ENCODE measurements at places on chromosomes 6 and 20.

GRCh38 chr6:145727817-145728388, 7.4 kb downstream of the EPM2A start:
- no peak for DNase-seq

GRCh38 chr6:122151066-122151465, 248.4 kb upstream of the HSF2 start:
- DNase-seq, result no peak

- no peak for DNase-seq
Observed at GRCh38 chr20:59159493-59160376, 3.9 kb upstream of the ZNF831 start.

GRCh38 chr6:166500246-166500645, 86.2 kb downstream of the RAMACL start:
- peak; percentile 34 for DNase-seq

DNA sequence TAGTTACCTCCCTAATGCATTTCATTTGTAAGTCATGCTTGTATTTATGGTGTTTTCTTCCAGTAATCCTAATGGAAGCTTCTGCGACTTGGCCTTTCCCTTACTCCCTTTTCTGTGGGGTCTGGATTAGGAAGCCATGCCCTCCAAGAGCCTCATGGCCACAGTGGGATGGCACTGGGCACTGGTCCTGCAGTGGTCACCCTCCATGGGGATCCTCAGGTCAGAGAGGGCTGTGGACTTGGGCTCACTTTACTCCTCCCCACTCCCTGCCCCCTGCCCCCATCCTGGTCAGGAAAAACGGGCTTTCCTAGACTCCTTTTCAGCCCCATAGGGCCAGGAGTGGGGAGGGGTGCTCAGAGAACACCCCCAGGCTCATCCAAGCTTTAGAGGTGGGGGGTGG, 49.9 kb downstream of the EBF4 start:
- DNase-seq, result no peak

- no peak for DNase-seq
Observed at GRCh38 chr6:125612345-125612846, 137.0 kb upstream of the HEY2 start.

- no peak for DNase-seq
Observed at GRCh38 chr20:13458860-13459451, 179.8 kb downstream of the TASP1 start.

DNA sequence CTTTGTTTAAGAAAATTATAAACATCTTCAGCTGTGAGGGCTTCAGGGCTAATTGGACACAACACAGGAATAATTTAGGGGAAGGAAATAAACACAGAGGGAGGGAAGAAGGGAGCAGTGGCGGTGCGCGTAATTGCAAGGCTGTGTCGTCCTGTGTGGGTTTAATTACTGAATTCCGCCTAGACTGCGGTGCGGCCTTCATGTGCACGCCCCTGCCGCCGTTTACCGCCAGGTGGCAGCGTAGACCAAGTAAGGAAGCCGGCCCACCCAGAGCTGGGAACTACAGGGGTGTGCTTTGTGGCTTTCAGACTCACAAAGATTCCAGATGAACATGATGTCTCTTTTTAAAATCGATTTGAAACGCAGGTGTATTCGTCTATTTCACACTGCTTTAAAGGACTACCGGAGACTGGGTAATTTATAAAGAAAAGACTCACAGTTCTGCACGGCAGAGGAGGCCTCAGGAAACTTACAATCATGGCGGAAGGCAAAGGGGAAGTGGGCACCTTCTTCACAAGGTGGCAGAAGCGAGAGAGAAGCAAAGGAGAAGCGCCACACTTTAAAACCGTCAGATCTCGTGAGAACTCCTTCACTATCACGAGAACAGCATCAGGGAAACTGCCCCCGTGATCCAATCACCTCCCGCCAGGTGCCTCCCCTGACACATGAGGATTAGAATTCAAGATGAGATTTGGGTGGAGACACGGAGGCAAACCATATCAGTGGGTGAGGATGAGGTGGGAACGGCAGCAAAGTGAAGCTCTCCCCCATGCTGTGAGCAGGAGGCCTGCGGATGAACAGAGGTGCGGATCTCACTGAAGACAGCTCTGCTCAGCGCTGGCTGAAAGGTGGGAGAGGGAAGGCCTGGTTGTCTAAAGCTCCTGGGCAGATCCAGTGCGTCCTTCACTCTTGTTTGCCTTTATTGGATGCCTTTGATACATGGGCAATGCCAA, 222.0 kb upstream of the PDE10A start:
- peak; percentile 72 for DNase-seq

GRCh38 chr6:122652431-122652830, 42.2 kb downstream of the PKIB start:
- no peak for DNase-seq

- DNase-seq, result no peak
Observed at GRCh38 chr20:51286758-51287157, 255.8 kb downstream of the NFATC2 start.

DNA sequence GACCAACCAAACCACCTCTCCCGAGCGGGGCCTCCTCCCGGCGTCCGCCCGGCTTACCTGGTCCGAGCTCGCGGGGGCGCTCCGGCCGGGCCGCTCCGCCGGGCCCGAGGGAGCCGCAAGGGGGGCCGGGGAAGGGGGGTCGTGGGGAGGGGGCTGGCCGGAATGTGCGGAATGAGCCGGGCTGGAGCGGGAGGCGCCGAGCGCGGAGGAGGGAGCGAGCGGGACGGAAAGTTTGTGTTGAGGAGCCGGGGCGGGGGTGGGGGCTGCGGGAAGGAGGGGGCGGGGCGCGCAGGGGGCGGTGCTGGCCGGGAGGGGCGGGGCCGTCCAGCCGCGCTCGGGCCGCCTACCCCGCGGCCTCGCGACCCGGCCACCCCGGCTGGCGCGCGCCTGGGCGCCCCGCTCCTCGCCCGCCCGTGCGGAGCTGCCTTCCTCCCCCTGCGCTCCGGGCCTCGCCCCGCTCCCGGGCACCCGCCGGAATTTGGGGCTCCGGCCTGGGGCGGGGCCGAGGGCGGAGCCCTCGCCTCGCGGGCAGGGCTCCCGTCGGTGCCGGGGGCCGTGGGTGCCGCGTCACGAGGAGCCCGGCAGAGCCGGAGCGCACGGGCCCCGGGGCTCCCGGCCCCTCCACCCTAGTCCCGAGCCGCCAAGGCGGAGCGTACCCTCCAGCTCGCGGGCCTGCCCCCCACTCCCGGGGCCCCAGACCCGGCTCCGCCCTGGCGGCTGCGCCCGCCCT, at the start of gene TEAD3:
Gene TEAD3 (minus strand): TSS at position 239 of the 730 bp plus-strand sequence.
- DNase-seq, result no peak

- no peak for DNase-seq
Observed at GRCh38 chr6:88695937-88696336, 267.5 kb downstream of the RNGTT start.

DNA sequence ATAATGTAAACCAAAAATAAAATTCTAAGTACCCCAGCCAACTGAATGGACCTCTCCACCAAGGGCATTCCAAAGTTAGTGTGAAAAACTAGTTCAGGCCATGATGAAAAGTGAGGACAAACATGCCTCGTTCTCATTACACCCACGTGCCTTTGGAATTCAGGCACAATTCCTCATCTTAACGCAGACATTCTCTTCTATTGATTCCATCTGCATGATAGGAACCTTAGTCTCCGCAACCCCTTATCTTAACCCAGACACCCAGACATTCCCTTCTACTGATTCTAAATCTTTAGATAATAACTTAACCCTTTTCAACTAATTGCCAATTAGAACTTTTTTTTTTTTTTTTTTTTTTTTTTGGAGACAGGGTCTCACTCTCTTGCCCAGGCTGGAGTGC, 7.6 kb upstream of the SERPINB6 start:
- no peak for DNase-seq

DNA sequence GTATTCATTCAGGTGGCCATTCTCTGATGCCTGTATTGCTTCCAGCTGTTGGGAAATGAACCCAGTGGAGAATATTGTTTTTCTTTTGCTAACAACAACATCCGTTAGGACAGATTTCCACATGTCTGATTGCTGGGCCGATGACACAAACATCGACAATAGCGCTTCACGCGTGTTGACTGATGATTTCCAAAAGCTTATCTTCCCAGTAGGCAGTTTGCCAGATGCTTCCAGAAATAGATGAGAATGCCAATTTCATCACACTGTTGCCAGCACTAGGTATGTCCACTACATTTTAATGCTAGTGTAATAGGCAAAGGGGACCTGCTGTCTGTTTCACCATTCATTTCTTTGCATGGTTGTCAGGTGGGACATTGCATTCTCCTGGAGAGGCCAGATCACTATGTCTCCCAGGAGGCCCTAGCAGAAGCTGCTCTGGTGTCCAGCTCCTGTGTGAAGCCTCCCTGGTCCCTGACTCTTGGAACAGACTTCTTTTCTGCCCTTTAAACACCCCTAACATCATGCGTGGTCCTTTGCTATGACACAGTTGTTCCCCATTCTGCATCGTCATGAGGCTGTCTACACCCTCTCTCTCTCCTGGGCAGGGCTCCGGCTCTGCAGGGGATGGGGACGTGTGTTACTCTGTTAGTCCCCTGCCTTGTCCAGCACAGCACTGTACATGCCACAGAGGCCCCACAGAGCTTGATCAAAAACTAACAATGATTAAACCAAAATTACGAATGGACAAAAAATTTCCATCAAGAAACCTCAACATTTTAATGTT, 181.6 kb downstream of the CDH26 start:
- no peak for DNase-seq

DNA sequence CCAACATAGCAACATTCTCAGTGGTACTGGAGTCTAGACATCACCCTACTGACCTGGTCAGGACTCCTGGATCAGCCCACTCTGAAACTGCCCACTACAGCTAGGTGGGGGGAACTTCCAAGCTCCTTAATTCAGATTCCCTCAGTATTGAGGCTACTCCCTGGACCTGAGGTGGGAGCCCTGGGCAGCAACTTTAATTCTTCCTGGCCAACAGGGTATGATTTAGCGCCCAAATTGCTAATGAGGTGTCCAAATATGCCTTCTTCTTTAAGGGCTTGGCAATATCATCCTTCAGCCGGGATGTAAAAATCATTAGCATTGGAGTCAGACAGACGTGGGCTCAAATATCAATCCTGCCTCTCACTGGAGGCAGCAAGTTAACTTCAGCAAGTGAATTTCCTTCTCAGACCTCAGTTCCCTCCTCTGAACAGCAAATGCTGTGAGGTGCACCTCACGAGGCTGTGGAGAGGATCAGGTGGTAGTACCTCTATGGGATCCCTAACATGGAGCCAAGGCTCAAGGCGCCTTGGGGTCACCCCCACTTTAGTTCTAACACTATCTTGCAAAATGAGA, 27.6 kb downstream of the NEDD9 start:
- DNase-seq, result no peak

- no peak for DNase-seq
Observed at GRCh38 chr6:99563056-99563723, 5.3 kb downstream of the CCNC start.

DNA sequence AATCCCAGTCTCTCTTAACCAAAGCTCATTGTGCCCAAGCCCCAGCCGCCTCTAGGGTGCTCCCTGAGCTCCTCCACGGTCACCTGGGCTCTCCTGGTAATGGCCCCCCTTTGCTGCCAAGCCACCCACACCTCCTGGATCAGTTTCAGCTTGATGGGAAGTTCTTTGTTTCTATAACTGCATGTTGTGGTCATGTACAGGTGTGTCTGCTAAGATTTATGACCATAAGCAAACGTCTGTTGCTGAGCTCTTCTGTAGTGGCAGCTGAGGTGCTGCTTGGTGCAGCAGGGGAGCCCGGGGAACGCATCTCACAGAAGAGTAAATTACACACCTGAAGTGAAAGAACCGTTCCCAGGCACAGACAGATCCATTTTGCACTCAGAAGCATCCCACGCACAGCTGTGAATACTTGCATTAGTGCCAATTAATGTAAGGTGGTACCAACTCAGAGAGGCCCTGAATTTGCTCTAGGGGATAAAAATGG, 194.6 kb upstream of the ARID1B start:
- no peak for DNase-seq

DNA sequence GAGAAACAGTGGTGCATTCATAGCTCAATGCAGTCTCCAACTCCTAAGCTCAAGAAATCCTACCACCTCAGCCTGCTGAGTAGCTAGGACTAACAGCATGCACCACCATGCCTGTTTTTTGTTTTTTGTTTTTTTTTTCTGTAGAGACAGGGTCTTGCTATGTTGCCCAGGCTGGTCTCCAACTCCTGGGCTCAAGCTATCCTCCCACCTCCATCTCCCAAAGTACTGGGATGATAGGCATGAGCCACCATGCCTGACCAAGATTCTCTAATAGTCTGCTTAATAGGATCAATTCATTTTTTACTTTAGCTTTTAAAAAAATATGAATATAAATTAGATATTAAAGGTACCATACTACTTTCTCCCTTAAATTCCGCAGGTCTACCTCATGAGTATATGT, 152.3 kb upstream of the BEND3 start:
- DNase-seq, result no peak

DNA sequence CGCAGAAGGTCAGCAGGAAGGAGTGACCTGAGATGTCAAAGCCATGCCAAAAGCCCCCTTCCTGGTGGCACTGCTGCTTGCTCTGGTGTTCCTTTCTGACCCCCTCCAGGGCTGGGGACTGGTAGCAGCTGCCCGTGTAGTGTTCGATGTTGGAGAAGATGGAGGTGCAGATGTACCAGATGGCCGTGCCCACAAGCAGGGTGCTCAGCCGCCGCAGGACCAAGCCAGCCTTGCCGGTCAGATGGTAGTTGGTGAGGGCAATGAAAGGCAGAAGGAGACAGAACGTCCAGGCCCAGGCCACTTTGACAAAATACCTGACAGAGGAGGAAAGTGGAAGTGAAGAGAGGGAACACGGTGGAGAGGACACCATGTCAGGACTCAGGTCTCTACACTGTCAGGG, 4.1 kb downstream of the FITM2 start:
- no peak for DNase-seq

GRCh38 chr20:58652606-58653294, 1.7 kb downstream of the STX16 start:
- DNase-seq, result no peak

GRCh38 chr6:150788089-150788488, 77.4 kb upstream of the MTHFD1L start:
- no peak for DNase-seq

DNA sequence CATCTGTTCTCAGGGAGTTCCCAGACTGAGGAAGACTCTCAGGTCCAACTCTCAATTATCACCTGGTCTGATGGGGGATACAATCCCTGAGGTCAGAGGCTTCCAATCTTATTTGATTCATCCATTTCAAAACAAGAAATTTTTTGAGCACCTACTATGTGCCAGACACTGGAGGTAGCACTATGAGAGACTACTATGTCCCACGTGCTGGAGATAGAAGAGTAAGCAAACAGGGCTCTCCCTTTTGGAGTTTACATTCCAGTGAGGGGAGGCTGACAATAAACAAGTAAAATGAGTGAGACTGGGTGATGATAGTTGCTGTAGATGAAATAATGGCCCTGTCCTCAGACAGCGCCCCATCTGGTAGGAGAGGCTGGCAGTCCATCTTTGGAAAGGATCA, 16.5 kb downstream of the TMEM151B start:
- no peak for DNase-seq

DNA sequence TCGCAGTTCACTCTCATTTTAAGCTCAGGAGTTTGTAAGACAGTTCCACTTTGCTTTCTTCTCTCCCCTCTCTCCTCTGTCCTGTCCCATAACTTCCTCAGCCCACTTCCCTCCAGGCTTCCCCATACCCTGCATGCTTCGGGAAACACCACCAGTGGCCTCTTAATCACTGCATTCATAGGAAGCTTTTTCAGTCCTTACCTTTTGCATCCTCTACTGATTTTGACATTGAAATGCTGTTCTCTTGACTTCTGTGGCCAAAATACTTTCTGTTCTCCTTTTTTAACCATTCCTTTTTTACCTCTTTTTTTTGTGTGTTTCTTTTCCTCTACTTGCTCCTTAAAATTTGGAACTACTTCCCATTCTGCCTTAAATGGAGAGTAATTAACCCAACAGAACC, 69.7 kb downstream of the HIVEP1 start:
- DNase-seq, result no peak

All from anterior cingulate cortex (tissue), 58 donors.